ENCODE measurements at places on chromosomes 1 and 21.

GRCh38 chr1:176820391-176821031 lies 344.0 kb downstream of the ASTN1 start:
- no peak for DNase-seq

- no peak for DNase-seq
Observed at GRCh38 chr1:55007625-55008024, 8.9 kb downstream of the BSND start.

- DNase-seq, result no peak
Observed at GRCh38 chr1:24770881-24771280, 25.6 kb downstream of the CLIC4 start.

- DNase-seq, result no peak
Observed at GRCh38 chr1:16289959-16290358, 53.0 kb upstream of the CPLANE2 start.

GRCh38 chr1:228321895-228322294 lies 84.7 kb downstream of the TRIM11 start:
- no peak for DNase-seq

- no peak for DNase-seq
Observed at GRCh38 chr1:54570161-54570560, 22.1 kb downstream of the ACOT11 start.

DNA sequence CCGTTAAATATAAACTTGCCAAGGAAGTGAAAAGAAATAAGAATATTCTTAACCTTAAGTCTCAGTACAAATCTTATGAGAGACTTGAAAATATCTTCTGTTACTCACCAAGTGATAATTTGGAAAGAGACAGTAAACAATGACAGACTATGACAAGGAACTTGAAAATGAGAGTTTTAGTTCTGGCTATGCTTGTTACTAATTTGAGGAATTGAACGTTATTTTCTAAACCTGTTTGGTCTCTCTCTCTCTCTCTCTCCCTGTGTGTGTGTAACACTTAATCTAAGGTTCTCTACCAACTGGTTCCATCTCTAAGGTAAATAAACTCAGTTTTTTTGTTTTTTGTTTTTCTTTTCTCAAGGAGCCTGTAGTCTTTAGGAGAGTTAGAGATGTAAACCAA lies 161.8 kb downstream of the AMY1C start:
- DNase-seq, result no peak

GRCh38 chr1:109396871-109397580 lies 692 bp downstream of the SORT1 start:
- DNase-seq, result no peak

DNA sequence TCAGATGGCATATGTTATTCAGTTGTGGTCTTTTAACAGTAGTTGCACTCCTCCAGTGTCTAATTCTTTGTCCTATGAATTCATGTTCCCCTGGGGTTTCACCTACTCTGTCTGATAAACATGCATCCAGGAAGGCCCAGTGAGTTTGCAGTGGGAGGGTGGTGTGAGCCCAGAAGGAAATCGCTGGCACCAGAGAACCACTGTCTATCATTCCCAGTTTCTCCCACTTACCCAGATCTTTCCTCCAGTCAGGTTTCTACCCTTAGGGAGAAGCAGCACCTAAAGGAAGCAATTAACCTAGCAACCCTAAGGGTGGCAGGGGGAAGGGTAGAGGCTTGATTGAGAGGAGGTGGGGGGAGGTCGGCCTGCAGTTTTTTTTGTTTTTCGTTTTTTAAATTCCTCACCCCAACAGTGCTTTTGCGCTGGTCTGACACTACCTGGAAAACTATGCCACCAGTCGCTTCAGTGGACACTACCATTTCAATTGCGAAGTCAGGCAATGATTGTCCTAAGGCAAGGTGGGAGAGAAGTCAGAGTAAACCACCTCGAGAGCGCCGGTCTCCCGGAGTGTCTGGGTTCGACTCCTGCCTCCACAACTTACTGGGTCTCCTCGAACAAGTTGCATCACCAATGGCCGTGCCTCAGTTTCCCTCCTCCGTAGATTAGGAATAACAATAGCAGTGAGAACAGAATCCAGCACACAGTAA lies 766 bp upstream of the SLC44A3 start:
- no peak for DNase-seq
